T-helper 2 cell treated with Interferon-gamma antibody and Interleukin-4, amounts not matched to agents 5 μg/mL and 100 μg/mL, for 36 hours (primary cell): ENCODE measurements at places on chromosomes 1 and 21.
A peak's percentile ranks its signal among the peaks of the same experiment; 100 is the strongest.

- no peak for DNase-seq
Observed at GRCh38 chr1:74474585-74474984, 37.8 kb downstream of the LRRC53 start.

GRCh38 chr1:175124861-175125260 lies 57.2 kb downstream of the TNN start:
- DNase-seq: no peak

DNA sequence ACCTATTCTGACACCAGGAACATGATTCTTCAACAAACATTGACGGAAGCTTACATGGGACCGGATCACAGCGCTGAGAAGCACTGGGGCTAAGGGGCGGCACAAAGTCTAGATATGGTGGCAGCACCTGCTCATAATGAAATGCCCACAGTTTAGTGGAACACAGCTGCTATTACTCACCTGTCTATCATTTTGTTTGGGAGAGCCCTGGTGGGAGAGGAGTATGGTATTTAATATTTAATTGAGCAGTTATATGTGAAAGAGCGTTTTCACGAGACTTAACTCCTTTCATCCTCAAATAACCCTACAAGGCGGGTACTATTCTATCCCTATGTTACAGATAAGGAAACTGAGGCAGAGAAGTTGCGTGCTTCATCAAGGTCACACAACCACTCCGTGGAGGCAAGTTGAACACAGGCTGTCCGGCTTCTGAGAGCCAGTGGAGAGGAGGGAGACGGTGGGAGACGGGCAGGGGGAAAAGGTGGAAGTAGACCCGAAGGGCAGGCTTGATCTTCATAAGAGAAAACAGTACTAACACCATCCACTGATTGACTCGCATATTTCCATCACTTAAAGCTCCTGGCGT lies 790 bp upstream of the TSNAX start:
- DNase-seq: no peak

- DNase-seq: peak; percentile 23
Observed at GRCh38 chr1:27594564-27595510, 9.1 kb downstream of the AHDC1 start.

DNA sequence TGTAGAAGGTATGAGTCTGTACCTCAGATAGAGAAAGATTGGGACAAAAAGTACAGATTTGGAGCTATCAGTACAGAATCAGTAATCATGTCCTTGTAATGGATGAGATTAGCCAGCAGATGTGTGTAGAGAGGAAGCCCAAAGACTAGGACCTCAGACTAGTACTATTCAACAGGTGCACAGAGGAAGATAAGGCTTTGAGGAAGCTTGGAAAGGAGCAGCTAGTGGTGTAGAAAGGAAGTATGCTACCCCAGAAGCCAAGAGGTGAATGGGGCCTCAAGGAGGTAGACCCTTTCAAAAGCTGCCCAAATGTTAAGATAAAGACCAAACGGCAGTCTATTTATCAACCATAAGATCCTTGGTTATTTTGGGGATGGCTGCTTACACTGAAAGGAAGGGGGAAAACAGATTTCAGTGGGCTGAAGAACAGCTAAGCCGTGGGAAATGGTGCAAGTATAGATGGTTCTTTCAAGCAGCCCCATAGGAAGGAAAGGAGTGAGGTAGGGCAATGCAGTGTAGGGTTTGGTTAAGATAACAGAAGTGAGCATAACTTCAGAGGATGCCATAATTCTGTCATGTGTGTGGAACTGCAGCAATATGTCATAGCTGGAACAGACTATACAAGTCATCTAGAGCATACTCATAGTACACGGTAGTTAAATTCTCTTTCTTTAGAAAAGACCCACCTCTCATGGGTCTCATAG lies 221.7 kb downstream of the HHIPL2 start:
- no peak for DNase-seq

GRCh38 chr1:202288177-202288576 lies 53.6 kb downstream of the UBE2T start:
- no peak for DNase-seq

GRCh38 chr1:159014851-159015250 lies 5.1 kb downstream of the IFI16 start:
- no peak for DNase-seq
